ENCODE measurements at places on chromosomes 6 and 20. TPM values are rescaled to one million over a fixed set of nuclear protein-coding genes. Genes with fewer than 3 reads are reported as not detected.

- no peak for DNase-seq
Observed at GRCh38 chr6:105739764-105740163, 336.9 kb upstream of the PREP start.

DNA sequence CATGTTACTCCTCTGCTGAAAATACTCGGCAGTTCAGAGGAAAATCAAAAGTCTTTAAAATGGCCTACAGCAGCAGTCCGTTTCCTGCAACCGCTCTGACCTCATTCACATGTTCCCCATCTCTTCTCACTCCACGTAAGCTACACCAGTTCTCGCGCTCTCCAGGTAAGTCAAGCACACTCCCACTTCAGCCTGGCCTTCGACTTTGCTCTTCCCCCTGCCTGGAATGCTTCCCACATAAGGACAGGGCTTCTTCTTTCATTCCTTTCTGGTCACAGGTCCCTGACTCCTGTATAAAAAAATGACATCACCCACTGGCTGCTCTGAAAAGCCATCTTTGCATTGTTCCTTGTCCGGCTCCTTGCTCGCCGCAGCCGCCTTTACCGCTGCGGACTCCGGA lies 42.7 kb downstream of the MGME1 start:
- DNase-seq: no peak

- no peak for DNase-seq
Observed at GRCh38 chr6:131947986-131948661, 3.0 kb downstream of the CCN2 start.

GRCh38 chr20:57987659-57988058 lies 240.8 kb downstream of the ANKRD60 start:
- no peak for DNase-seq

- DNase-seq: no peak
Observed at GRCh38 chr6:40809627-40810026, 222.5 kb upstream of the LRFN2 start.

GRCh38 chr20:51584737-51585136 lies 42.2 kb upstream of the NFATC2 start:
- DNase-seq: no peak

GRCh38 chr6:109867970-109868358 lies 110.1 kb upstream of the GPR6 start:
- no peak for DNase-seq

DNA sequence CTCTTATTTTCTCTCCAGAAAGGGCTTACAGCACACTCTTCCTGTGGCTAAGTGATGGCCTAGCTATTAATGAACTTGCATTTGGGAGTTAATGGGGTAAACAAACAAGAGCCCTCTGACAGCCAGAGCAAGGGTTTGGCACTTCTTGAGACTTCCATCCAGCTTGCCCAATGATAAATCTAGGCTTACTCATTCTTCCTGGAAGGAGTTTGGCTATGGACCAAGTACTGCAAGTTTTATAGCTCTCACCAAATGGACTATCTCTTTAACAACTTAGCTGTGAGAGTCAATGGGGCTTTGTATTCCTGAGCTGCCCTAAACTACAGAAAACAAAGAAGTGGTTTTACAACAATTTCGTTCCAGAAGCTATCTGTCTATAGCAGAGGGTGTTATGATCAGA lies 16.7 kb upstream of the PI3 start:
- no peak for DNase-seq

- no peak for DNase-seq
Observed at GRCh38 chr20:37680420-37680819, 13.4 kb upstream of the CTNNBL1 start.

GRCh38 chr6:26086211-26086610 lies 1.0 kb upstream of the HFE start:
- no peak for DNase-seq

DNA sequence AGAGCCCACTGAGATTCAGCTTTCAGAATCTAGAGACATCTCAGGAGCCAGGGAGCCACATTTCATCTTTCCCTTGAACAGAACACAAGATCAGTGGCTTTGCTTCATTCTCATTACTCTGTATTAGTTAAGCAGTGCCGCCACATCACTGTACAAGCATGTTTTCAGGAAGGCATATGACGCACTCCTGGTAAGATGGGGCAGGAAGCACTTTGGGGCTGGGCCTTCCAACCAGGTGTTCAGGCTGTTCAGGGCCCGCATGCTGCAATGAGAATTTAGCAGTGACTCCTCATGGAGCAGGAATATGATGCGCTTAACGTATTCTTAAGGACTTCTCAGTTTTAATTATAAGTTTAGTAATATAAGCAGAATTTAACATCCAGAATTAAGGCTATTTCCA lies 29.7 kb upstream of the GNRH2 start:
- DNase-seq: no peak

The PROKR2 gene
- not detected for total RNA-seq

The SMLR1 gene
- 0.16 TPM for total RNA-seq

The KIAA1586 gene
- 13.7 TPM for total RNA-seq

All from kidney (tissue), 22 donors.